Endothelial cell of umbilical vein (primary cell): ENCODE measurements at places on chromosomes 2 and 18. TPM values are rescaled to one million over a fixed set of nuclear protein-coding genes. Genes with fewer than 3 reads are reported as not detected.

Gene RAMP1
- 0.18 TPM in 1 of 2 replicates, not detected in the other for polyA plus RNA-seq

Gene CAPN13
- not detected in 2 replicates for polyA plus RNA-seq

- no peak for DNase-seq
Observed at GRCh38 chr18:38427234-38427633, 861.6 kb upstream of the CELF4 start.

DNA sequence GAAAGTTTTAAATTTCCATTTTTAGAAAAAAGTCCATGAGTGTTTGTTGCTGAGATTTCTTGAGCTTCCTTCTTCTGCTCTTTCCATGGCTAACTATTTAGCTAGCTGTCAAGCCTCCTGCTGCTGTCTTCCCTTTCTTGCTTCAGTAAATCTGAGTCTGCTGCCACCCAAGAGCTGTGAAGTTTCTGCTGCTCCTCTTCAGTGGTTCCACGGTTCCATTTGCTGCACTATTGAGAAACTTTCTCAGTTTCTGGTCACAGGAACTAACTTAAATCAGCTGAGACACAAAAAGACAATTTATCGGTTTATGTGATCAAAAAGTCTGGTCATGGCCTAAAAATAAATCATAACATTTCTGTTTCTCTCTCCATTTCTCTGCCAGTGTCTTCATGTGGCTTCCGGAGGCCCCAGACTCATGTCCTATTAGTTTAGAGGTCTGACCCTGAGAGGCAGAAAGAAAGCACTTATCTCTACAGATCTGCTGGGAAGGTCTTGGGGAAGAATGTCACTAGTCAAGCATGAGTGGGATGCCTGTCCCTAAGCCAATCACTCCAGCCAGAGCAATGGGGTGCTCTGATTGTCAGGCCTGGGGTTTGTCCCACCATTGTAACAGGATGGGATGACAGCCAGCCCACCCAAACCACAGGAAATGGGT, 73.0 kb upstream of the ARL4C start:
- no peak for DNase-seq

DNA sequence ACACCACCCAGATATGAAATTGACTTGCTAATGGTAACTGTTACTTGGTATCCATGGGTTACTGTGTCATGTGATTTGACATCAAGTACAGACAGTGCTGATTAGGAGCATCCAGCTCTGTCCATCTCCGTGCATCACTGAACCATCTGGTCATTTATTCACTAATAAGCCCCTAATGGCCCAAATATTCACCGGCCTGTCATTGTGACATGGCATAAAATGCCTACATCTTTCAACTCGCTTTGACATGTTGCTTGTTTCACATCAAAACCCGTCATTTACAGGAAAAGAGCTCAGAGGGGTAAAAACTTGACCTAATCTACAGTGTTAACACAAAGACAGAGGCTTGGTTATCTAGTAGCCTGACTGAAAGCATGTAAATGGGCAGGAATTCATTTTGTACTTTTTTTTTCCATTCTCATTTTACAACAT, 308.9 kb upstream of the ATP5MC3 start:
- DNase-seq = no peak

DNA sequence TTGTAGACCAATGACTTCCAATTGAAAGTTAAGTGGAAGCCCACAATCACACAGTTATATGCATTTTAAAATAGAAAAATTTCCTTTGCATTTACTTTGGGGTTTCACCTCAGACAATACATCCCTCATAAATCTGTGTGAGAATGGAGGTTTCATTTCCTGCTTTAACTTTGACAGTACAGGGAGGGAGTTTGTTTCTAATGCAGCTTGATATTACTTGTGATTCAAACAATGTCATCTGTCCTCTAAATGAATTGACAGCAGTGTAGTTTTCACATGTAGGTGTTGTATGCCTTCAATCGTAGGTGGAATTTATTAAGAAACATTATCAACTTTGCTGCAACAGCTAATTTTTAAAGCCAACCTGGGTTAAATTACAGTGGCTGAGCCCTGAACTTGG, 75.2 kb downstream of the TMEFF2 start:
- DNase-seq = peak; percentile 45

GRCh38 chr2:88006912-88007439, 9.4 kb downstream of the RNU2-63P start:
- DNase-seq = no peak

- no peak for DNase-seq
Observed at GRCh38 chr18:47248115-47248603, 3.3 kb downstream of the SKOR2 start.

GRCh38 chr2:173943738-173944137, 21.4 kb downstream of the SP3 start:
- no peak for DNase-seq

- DNase-seq = no peak
Observed at GRCh38 chr2:102401865-102402264, 21.1 kb upstream of the IL18RAP start.
